Activated CD4-positive, alpha-beta T cell treated with anti-CD3 and anti-CD28 coated beads, Interleukin-2, Interleukin-4, amounts not matched to agents 100 ng/mL and 50 ng/mL, durations not matched to agents 16 hours and 8 hours (primary cell): ENCODE measurements at places on chromosomes 11 and 22.

- DNase-seq = no peak
Observed at GRCh38 chr11:117933475-117933874, 4.3 kb upstream of the TMPRSS13 start.

DNA sequence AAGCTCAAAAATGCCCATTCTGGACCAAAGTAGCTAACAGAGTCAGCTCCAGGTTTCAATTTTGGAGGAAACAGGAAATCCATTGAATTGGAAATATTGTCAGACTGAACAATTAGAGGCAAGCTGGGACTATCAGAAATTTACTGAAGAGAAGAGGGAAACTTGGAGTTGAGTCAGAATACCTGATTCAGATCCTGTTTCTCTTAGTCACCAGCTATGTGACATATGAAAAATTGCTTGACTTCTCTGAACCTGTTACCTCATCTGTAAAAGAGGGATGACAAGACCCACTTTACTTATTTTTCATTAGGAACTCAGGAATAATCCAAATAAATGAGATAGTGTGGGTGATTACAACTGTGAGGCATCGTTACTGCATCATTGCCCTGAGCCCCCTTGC lies 148.9 kb upstream of the CADM1 start:
- DNase-seq = no peak

- peak; percentile 36 for DNase-seq
Observed at GRCh38 chr22:38973289-38974169, 8.6 kb upstream of the APOBEC3B start.

DNA sequence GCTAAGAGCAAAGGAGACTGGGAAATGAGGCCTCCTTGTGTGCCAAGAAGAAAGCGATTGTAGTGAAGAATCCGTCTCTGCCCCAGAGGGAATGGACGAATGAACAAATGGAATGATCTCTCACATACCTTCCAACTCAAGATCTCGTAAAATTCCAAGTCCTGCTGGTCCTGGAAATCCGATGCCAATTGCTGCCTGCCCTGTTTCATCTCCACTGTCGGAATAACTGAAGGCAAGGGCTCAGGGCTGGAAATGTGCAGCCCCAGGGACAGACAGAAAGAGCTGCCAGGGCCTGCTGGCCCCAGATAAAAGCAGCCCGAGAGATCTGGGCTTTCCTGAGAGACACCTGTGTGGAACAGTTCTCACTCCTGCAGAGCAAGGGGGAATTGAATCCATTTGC lies 120.9 kb downstream of the MN1 start:
- no peak for DNase-seq

DNA sequence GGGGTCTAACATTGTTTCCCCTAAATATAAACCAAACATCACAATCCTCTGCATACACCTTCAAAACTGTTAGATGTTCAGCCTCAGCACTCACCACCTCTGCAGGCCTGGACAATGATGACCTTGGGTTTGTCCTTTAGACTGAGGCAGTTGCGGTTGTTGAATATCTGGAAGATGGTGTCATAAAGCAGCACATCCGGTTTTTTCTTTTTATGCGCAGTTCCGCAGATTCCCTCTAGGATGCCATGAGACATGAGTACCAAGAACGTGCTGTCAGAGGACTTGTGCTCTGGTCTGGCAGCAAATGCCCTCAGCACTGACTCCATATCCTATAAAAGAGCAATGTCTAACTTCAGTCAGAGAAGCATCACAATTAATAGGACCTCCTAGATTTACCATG lies 22.8 kb downstream of the CASP5 start:
- DNase-seq = no peak

DNA sequence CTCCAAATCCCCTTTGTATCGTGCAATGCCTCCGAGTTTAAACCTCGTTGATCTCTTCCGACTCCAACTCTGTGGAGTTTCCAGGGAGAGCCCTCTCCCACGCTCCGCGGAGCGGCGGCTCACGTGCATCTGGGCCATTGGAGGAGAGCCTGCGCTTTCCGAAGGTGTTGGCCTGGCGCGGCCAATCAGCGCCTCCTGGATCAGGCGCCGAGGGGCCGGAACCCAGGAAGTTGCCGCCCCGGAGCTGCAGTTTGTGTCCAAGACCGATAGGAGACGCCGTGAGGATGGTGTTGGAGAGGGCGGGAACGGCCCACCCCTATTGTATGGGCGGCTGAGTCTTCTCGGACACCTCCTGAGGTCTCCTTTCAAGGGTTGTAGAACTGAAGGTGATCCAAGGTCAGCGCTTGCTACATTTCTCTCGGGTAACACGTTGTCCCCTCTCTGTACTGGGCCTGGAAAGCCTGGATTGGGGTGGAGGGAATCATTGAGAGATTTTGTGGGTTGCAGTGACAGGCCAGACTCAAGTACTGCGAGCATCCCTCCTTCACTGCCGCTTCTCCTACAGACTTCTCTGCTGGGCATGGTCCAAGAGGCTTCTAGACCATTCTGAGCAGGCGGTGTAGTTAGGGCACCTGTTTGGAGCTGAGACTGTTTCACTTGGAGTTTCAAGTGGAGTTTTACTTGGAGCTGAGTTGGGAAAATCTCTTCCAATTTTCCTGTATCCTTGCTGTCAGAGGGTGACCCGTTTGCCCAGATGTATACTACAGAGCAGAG lies 1.7 kb downstream of the ADAMTS15 start:
- DNase-seq = no peak

GRCh38 chr11:118226781-118227180 lies 2.0 kb upstream of the JAML start:
- peak; percentile 74 for DNase-seq

DNA sequence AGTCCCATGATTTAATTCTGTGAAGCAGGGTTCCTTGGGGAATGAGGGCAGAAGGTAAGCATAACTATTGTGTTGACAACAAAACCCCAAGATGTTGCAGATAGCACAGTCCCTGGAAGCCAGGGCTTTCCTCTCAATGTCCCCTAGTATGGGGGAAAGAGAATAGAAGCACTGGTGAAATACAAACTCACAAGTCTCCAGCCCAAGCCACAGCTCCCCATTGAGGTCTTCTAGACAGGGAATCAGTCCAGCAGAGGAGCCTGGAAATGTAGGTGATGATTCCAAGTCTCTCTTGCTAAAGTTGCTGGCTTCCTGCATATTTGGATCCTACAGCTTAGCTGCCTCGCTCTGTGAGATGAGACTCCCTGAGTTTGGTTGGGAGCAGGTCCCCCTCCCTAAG lies 31.7 kb upstream of the DRD2 start:
- no peak for DNase-seq

DNA sequence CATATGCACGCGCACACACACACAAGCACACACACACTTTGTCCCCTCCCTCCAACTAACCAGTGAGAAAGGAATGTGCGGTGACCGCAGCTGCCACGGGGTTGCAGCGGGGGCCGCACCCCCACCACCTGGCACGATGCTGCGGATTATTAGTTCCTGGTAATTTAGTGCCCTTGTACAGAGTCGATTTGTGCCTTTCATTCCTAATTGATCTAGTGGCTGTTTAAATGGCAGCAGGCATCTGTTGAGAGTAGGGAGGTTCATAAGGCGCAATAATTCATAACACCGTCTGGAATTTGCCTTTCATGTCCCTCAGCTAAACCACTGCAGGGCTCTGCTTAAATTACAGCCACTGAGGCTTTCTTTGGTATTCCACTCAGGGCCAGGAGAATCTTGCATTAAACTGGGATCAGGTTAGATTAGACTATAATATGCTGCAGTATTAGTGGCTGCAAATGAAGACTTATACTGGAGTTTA lies 113.7 kb downstream of the FEZ1 start:
- no peak for DNase-seq

DNA sequence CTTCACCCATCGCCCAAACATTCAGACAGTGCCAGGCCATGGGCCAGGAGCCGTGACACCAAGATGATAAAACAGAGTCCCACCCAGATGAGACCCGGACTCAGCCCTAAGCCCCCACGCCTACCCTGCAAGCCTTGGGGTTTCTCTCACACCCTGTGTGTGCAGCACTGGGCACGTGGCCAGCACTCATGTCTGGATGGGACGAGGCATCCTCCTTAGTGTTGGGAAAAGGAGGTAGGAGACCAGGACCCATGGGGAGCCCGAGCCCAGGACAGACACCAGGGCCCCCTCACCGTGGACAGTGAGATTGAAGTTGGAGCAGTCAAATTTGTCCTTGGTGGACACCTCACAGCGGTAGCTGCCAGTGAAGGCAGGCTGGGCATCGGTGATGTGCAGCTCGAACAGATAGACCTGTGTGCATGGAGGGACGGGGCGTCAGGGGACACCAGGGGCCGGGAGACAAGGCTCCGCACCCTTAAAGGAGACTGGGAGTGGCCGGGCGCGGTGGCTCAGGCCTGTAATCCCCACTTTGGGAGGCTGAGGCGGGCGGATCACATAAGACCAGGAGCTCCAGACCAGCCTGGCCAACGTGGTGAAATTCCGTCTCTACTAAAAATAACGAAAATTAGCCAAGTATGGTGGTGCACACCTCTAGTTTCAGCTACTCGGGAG lies 4.2 kb downstream of the MYBPC3 start:
- DNase-seq = no peak

DNA sequence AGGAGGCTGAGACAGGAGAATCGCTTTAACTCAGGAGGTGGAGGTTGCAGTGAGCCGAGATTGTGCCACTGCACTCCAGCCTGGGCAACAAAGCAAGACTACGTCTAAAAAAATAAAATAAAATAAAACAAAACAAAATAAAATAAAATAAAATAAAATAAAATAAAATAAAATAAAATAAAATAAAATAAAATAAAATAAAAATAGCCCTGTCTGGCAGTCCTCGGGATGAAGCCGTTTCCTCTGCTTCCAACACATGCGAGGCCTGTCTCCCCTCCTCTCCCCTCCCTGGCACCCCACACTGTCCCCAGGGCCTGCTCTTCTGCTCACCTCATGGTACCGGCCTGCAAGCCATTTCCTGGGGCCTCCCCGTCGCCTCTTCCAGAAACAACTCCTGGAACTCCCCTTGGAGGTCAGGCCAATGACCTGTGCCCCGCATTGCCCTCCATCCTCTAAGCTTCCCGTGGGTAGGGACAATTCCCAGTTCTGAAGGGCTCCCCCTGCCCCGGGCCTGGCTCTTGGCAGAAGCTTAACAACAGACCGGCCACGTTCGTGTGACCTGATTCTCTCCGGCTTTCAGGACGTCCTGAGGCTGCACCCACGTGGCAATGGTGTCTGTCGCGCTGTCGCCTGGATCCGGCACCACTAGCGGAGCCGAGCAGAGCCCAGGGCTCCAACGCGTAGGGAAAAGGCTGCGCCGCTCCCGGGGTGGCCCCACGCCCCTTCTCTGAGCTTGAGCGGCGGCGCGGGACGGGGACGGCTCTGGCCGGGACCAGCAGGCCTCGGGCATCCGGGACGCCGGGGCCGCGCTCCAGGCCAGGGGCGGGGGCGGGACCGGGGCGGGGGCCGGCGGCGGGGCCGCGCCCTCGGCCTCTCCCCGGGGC lies 456 bp upstream of the PARVB start:
- DNase-seq = peak; percentile 56

GRCh38 chr11:82682003-82682751 lies 51.5 kb downstream of the FAM181B start:
- peak; percentile 77 for DNase-seq

DNA sequence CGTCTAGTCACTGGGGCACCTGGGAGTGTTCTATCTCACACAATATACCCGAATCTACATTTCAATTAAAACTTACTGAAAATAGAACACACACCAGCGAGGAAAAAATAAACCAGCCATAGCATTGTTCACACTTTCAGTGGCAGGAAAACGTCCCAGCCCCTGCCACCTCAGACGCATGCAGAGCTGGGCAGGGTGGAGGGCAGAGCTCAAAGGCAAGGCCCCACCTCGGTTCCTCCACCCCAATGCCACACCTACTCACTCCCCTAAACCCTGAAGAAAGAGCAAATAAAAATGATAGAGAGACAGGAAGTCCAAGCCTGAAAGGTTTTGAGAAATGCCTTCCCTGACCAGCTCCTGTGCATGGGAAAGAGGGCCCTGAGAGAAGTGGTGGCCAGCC lies 14.8 kb downstream of the B3GNT6 start:
- DNase-seq = no peak

GRCh38 chr11:15613789-15614188 lies 499.1 kb downstream of the INSC start:
- DNase-seq = no peak

GRCh38 chr22:46773076-46773475 lies 10.6 kb downstream of the TBC1D22A start:
- DNase-seq = no peak

GRCh38 chr11:125465255-125465654 lies 30.8 kb downstream of the FEZ1 start:
- DNase-seq = no peak

- DNase-seq = peak; percentile 65
Observed at GRCh38 chr11:61972672-61973475, 5.4 kb upstream of the FTH1 start.

- no peak for DNase-seq
Observed at GRCh38 chr11:18987454-18988231, 48.4 kb upstream of the MRGPRX1 start.

GRCh38 chr11:115996808-115997188 lies 492.6 kb upstream of the CADM1 start:
- DNase-seq = no peak

DNA sequence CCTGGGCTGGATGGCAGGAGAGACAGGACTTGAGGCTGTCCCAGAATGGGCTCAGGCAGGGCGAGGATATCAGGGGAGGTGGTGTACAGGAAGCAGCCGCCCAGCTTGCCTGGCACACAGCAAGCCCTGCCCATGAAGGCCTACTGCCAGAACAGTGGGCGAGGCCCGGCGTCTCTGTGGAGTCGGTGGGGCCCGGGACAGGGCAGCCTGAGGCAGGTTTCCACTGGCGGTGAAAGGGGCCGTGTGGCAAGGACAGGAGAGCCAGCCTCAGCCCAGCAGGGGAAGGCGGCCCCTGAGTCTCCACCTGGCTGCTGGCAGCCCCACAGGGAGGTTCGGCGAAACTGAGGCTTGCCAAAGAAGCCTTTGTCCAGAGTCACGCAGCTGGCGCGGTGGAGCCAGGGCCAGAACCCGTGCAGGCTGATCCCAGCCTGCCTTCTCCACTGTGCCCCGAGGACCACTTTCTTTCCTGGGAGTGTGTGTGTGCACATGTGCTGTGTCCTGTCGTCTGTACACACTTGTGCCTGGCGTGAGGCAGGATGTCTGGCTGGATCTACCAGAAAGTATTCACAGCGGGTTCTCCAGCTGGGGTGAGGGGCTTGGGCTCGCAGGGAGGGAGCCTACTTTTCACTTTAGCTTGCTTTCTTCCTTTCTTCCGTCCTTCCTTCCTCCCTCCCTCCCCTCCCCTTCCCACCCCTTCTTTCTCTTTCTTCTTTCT lies 1.2 kb downstream of the TSPO start:
- DNase-seq = peak; percentile 58

- DNase-seq = no peak
Observed at GRCh38 chr11:72595292-72595684, 78.9 kb downstream of the PDE2A start.
